ENCODE measurements at places on chromosomes 13 and 19. TPM values are rescaled to one million over a fixed set of nuclear protein-coding genes. Genes with fewer than 3 reads are reported as not detected.

The LIN7B gene
- 12.0 TPM for total RNA-seq

The HNRNPUL1 gene
- total RNA-seq, result 159 TPM

The LINGO3 gene
- total RNA-seq, result not detected

The HPN gene
- total RNA-seq, result 0.27 TPM

The DAND5 gene
- total RNA-seq, result not detected

The WTIP gene
- total RNA-seq, result 18.8 TPM

The CEACAM16 gene
- total RNA-seq, result not detected

The SULT2B1 gene
- 0.93 TPM for total RNA-seq

The CFAP97D2 gene
- not detected for total RNA-seq

The ADGRL1 gene
- 15.8 TPM for total RNA-seq

The CEACAM7 gene
- not detected for total RNA-seq

The GFY gene
- not detected for total RNA-seq

The ERICH4 gene
- not detected for total RNA-seq

The ZNF534 gene
- 0.22 TPM for total RNA-seq

The MAST1 gene
- total RNA-seq, result not detected
